Activated CD4-positive, CD25-positive, alpha-beta regulatory T cell treated with anti-CD3 and anti-CD28 coated beads, Interleukin-2, amount 50 U/mL, for 24 hours (primary cell): ENCODE measurements at places on chromosomes 1 and 21.
A peak's percentile ranks its signal among the peaks of the same experiment; 100 is the strongest.

DNA sequence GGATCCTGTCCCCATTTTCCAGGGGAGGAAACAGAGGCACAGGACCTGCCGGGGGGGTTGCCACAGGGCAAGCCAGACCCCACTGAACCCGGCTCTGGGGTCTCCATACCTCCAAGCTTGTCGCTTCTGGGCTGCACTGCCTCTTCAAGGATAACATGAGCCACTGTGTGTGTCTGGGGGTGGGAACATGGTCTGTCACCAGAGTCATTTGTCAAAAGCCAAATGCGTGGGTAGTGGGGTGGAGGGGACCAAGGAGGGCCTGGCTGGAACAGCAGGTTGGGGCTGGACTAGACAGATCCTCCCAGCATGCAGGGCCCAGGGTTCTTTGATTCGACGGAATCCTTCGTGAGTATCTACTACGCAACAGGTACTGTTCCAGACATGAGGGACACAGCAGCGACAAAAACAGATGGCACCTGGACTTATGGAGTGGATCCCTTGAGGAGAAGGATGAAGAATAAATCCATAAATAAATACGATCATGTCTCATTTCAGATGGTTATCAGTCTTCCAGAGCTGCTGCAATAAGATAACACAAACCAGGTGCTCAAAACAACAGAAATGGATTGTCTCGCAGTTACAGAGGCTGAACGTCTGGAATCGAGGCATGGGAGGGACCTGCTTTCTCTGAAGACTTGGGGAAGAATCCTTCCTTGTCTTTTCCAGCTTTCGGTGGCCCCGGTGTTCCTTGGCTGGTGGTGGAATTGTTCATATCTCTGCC is 28.7 kb downstream of the C1QB start:
- ATAC-seq, result no peak

DNA sequence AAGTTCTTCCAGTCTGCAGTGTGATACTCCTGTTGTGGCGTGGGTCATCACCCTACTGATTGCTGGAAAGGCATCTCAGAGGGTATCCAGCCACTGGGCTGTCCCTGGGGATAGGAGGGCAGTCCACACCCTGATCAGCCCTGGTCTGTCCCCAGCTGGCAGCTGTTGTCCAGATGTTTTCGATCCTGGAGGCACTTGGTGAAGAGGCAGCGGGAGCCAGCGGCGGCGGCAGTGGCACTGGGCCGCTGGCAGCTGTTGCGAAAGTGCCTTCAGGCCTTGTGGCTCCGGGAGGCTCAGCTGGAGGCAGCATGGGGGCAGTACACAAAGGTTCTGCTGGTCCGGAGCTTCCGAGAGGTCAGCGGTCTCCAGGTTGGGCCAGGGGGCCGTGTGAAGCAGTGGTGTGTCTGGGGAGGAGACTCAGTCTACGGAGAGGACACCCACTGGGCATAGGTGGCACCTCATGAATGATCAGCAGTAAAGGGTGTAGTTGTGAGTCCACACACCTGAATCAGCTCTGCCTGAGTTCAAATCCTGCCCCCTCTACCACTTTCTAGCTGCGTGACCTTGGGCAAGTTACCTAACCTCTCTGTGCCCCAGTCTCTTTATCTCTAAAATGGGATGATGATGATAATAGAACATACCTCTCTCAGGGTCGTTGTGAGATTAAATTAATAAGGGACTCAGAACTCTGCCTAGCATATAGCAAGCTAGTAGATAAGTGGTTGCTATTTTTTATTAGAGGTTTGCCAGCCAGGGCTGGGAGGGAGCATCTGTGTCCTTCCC is 6.1 kb downstream of the C1orf167 start:
- ATAC-seq, result no peak

DNA sequence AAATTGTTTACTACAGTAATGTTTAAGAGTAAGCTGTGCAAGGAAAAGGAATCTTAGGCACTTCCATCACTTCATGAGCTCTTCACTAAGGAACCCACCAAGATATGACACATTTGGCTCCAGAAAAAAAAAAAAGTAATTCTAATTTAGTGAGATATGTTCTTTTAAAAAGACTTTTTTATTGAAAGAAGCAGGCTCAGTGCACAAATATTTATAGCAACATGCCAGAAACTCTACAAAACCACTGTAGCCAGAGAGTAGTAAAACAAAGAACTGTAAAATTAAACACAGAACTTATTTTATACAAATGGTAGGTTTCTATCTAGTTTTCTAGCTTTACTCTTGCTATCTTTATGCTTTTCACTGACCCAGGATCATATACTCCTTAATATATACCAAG is 434.6 kb upstream of the ADGRL2 start:
- ATAC-seq, result no peak

DNA sequence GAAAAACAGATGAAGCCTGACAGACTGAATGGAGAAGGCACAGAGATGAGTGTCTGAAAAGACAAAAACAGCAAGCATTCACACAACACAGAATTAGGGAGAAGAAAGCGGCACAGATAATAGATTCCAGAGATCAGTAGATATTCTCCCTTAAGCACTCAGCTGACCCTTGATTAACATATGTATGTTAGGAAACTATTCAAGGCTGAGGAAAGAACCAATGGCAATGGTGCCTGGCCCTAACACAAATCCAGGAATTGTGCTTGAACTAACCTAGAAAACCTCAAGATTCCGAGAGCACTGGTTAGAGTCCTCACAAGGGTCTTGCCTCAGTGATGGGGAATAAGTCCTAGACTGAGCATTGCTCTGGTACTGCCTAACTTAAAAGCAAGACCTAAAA is 30.9 kb downstream of the KCNT2 start:
- ATAC-seq, result no peak

DNA sequence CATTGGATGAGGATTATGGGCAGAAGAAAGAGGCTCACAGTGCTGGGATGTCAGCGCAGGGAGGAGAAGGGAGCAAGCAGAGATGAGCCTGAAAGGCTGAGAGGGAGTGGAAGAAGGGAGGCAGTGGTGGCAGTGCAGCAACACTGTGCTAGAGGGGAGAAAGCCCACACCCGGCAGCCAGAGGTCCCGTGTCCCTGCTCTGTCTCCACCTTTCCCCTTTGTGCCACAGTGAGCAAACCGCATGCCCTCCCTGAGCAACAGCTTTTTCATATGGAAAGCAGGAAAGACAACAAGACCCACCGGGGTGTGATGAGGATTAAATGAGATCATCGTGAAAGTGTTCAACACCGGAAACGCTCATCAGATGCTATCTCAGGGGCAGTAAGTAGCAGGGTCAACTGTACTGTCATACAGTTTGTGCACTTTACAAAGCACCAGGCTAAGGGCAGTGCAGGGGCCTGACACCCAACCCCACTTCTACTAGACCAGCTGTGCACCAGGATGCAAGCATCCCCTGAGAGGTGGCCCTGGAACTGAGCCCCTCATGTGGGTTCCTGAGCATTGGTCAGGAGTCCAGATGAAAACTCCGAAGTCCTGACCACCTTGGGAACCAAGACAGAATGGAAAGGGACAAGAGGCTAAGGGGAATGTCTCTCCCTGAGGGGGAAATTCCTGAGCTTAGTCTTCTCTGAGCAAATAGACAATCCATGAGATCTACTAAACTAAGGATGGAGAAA is 9.1 kb downstream of the NHLH1 start:
- ATAC-seq, result peak; percentile 32

GRCh38 chr1:63173161-63173560 is 149.2 kb upstream of the FOXD3 start:
- no peak for ATAC-seq

DNA sequence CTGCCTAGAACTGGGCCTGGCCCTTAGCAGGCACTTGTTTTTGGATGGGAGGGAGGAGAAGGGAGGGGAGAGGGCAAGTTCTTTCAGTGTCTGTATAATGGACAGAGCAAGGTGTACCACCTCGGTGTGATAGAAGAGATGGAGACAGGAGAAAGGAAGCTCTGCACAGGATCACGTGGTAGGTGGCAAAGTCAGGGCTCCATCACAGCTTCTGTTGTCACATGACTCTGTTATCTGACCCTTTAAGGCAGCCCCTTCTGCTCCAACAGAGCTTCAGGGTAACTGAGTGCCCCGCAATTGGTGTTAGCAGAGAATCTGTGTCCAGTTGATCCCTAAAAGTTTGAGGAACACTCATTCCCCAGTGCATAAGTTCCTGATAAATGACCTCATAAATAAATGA is 16.5 kb upstream of the ETS2 start:
- no peak for ATAC-seq
